ENCODE measurements at places on chromosomes 12 and 14.

- no peak for DNase-seq
Observed at GRCh38 chr14:99537399-99537798, 56.2 kb downstream of the CCNK start.

- DNase-seq: no peak
Observed at GRCh38 chr12:20050221-20050620, 318.1 kb upstream of the PDE3A start.

DNA sequence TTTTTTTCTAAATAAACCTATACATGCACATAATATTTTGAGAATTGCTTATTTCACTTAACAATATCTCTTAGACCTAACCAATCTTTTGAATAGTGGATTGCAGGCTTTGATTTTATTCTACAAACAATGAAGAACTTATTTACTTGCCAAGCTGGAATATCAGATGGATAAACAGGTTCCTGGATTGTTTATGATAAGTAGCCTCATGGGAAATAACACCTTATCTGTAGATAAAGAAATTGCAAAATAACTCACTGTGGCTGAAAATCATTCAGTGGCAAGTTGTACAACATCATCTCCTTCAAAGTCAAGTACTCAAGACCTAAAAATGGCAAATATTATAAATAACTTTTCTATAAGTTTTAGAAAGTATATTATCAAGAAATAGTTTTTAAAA lies 335.4 kb upstream of the ATP2B1 start:
- no peak for DNase-seq

- no peak for DNase-seq
Observed at GRCh38 chr14:103112400-103113243, 10.6 kb upstream of the TNFAIP2 start.

GRCh38 chr12:44573723-44574122 lies 302.4 kb downstream of the NELL2 start:
- no peak for DNase-seq

DNA sequence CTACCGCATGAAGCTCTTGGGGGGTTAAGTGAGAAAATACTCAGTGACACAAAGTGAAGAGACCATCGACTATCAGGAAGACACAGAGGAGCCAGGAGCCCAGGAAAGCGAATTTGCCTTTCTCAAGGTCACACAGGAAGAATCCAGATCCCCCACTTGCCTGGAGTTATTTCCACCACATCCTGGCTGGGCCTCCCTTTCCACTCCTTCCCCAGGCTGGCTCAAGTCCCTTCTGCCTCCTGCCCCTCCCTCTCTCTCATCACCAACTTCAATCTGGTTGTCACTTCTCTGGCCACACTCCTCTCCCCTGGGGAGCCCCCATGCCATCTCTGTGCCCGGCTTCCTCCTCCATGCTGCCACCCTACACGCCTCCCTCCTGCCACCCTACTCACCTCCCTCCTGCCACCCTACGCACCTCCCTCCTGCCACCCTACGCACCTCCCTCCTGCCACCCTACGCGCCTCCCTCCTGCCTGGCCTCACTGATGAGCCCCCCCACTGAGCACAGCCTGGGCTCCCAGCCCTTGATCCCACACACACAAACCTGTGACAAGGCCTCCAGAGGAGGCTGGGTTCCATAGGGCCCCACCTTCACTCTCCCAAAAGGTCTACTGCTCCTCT lies 6.3 kb downstream of the SCNN1A start:
- no peak for DNase-seq

GRCh38 chr12:112236386-112236785 lies 111.0 kb downstream of the TRAFD1 start:
- no peak for DNase-seq

DNA sequence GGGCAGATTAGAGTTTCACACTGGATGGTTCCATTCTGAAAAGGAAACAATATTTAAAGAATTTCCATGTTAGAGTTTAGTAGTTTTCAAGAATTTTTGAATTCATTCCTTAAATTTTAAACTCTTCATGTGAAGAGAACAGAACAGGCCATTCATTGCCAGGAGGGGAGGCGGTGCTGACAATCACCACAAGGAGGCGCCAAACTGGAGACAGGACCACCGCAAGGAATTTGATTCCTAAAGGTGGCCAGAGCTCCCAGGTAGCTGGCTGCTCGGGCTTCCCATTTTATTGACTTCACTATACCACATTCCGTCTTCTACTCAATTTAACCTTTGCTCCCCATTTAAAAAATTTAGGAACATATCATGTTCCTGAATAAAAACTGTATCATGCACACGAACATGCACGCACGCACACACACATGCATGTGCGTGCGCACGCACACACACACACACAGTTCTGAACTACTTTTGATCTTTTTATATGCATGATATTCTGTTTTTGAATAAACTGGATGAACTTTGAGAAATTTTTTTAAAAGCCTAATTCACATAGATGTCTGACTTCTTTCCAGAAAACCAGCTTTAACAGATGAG lies 101.2 kb downstream of the NELL2 start:
- DNase-seq: no peak

- no peak for DNase-seq
Observed at GRCh38 chr12:52636189-52636588, 15.8 kb downstream of the KRT2 start.

GRCh38 chr14:32403688-32404087 lies 74.6 kb downstream of the AKAP6 start:
- no peak for DNase-seq

DNA sequence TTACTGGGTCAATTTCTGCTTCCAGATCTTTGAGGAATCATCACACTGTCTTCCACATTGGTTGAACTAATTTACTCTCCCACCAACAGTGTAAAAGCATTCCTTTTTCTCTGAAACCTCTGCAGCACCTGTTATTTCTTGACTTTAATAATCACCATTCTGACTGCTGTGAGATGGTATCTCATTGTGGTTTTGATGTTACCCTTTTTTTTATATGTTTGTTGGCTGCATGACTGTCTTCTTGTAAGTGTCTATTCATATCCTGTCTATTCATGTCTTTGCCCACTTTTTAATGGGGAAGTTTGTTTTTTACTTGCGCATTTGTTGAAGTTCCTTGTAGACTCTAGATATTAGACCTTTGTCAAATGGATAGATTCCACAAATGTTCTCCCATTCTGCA lies 324.9 kb downstream of the NAV3 start:
- DNase-seq: no peak

DNA sequence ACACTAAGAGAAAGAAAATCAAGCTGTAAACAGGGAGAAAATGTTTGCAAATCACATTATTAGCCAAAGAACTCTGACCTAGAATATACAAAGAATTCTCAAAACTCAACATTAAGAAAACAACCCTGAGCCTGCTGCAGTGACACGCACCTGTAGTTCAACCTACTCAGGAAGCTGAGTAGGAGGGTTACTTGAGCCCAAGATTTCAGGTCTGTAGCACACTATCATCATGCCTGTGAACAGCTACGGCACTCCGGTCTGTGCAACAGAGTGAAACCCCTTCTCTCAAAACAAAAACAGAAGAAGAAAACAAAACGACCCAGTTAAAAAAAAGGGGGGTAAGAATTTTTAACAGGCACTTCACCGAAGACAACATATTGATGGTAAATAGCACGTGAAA lies 20.8 kb downstream of the SAV1 start:
- DNase-seq: no peak

- DNase-seq: no peak
Observed at GRCh38 chr12:25884920-25885234, 73.6 kb upstream of the RASSF8 start.

- DNase-seq: no peak
Observed at GRCh38 chr12:14710632-14711320, 14.4 kb upstream of the GUCY2C start.

GRCh38 chr12:91774434-91774921 lies 371.2 kb downstream of the BTG1 start:
- no peak for DNase-seq

DNA sequence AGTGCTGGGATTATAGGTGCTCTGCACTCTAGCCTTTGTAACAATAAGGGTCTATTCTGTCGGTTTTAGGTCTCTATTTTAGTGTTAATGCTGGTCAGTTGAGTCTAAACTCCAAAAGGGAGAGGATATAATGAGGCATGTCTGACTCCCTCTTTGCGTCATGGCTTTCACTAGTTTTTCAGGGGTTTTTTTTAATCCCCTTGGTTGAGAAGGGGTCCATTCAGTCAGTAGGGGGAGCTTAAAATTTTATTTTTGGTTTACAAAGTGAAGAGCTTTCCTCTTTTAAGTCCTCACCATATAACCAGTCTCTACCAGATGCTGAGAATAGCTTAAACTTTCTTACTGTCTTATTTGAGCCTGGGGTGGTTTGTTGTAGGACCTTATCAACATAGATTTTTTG lies 106.9 kb downstream of the PRKCH start:
- no peak for DNase-seq

DNA sequence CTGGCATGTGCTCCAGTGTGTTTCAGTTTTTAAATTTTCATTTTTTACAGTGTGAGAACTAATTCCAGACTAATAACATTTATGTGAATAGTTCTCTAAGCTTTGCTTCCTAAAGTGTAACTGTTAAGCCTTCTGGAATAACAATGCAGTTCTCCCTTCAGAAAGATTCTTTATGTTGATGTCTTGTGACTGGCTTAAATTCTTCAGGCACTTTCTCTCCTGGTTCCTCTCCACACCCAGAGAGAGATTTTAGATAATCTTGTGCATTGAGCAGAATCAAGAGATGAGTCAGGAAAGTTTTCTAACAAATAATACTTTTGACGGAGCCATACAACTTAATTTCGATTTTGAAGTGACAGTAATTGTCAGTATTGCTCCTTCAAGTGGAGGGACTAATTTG lies 118.5 kb downstream of the RAD51B start:
- no peak for DNase-seq

- peak; percentile 66 for DNase-seq
Observed at GRCh38 chr12:132284827-132285741, 44.3 kb downstream of the GALNT9 start.

GRCh38 chr14:24556756-24557155 lies 19.3 kb downstream of the CTSG start:
- DNase-seq: no peak

DNA sequence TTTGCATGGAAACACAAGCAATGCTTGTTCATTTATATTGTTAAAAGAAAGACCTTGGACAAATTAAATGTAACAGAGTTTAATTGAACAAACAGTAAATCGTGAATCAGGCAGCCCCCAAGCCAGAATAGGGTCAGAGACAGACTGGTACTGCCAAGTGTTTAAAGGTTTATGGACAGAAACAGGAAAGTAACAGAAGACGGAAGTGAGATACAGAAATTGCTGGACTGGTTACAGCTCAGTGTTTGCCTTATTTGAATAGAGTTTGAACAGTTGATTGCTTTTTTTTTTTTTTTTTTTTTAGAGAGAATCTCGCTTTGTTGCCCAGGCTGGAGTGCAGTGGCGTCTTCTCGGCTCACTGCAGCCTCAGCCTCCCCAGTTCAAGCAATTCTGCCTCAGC lies 50.3 kb downstream of the DAO start:
- no peak for DNase-seq

- DNase-seq: no peak
Observed at GRCh38 chr12:40325349-40325960, 100.7 kb downstream of the LRRK2 start.

DNA sequence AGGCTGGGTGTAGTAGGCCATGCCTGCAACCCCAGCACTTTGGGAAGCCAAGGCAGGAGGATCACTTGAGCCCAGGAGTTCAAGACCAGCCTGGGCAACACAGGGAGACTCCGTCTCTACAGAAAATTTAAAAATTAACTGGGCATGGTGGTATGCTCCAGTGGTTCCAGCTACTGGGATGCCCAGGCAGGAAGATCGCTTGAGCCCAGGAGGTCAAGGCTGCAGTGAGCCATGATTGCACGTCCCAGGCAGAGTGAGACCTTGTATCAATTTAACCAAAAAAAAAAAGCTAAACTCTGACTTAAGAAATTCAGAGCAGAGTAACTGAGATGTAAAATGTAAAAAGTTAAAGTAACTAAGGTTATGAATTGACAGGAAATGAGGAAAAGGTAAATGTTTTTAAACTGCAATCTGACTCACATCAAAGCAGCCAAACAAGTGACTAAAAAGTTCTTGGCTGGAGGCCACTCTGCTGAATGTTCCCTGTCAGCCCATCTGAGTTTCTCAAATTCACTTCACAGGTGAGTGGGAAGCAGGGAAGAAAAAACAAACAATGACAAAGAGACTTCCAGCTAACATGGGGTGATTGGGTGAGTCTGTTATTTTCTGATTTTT lies 21.3 kb downstream of the PRKD1 start:
- DNase-seq: peak; percentile 23

- DNase-seq: no peak
Observed at GRCh38 chr14:59303216-59303615, 114.7 kb downstream of the DAAM1 start.

- DNase-seq: no peak
Observed at GRCh38 chr12:46304070-46304469, 35.2 kb upstream of the SLC38A1 start.

All from right kidney (tissue), 9 donors.